Cortex of kidney (tissue), 1 donor: ENCODE measurements at places on chromosomes 4 and X.

DNA sequence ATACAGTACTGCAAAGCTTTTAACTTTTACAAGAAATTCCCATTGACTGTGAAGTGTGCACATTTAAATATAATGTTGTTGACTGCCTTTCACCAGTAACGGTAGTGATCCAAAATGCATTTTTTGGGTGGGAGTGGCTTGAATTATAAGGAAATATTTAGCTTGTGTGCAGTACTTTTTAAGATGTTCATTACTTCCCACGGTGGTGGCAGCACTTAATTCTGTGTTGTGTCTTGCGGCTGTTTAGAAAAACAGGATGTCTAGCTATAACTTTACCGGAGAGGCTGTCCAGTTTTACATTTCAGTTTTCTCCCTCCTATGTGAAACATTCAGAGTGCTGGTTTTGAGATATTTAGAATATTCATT is 1.7 kb downstream of the TMEM131L start:
- DNase-seq: no peak

DNA sequence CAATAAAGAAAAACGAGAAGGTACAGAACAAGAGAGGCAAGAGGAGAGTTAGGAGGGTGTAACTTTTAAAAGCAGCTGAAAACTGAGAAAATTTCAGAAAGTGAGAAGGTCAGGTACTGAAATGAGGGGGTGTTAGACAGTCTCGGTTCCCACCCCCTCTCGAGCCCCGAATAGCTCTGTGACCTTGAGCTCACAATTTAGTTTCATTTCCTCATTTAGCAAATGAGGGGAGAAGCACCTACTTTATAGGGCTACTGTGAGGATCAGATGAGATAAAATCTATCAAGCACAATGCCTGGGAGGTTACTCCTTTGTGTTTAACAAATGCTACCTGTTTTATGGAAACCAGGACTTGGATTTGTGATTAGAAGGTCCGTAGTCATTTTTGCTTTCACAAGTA is 4.9 kb downstream of the UGT8 start:
- no peak for DNase-seq

- no peak for DNase-seq
Measured at GRCh38 chrX:153649178-153649914, 2.3 kb downstream of the DUSP9 start.

DNA sequence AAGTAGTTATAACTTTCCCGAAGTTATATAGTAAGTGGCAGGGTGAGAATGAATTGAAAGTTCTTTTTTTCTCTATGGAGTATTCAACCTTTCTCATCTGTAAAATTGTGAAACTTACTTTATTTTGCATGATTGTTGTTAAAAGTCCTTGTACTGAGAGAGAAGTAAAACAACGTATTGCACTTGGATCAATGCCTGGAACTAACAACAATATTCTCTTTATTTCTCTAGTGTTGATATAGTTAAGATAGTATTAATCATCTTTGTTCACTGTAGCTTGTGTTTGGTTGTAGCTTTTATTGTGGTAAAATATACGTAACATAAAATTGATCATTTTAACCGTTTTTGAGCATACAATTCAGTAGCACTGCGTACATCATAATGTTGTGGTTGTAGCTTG is 48.7 kb downstream of the STIM2 start:
- DNase-seq: no peak

DNA sequence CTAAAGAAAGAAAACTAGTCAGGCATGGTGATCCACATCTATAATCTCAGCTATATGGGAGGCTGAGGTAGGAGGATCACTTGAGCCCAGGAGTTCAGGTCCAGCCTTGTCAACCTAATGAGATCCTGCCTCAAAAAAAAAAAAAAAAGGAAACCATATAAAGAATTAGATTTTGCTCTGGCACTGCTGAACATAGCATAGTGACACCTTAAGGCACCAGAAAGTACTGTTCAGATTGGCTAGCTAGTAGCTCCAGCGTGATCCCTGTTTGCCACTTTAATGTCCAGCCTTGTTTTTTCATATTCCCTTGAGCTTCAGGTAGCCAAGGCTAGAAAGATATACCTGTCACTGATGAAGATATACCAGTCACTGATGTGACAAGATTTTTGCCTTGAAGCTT is 34.1 kb downstream of the EXOC1 start:
- no peak for DNase-seq

GRCh38 chrX:81708487-81708886 is 506.6 kb downstream of the SH3BGRL start:
- no peak for DNase-seq

DNA sequence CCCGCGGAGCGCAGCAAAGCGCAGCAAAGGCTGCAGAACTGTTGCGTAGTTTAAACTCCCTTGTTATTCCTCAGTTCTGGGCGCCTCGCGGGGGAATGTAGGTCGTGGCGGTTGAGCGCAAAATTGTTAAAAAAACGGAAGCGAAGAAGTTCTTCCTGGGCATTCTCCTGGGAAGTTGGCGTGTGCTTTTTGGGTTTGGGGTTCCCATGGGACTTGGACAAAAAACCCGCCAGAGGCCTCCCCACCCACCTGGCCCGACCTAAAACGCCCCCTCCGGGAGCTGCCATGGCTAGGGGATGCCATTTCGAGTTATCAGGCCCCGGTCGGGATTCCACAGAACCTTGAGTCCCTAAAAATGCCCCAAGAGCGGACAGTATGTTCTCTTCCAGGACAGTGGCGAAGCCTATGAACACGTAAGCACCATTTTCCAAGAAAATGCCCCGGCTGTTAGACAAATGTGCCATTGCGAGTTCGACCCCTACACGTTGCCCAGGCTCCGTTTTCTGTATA is 8.9 kb downstream of the ZIC3 start:
- DNase-seq: no peak

- no peak for DNase-seq
Measured at GRCh38 chr4:125780164-125780563, 465.4 kb downstream of the FAT4 start.

DNA sequence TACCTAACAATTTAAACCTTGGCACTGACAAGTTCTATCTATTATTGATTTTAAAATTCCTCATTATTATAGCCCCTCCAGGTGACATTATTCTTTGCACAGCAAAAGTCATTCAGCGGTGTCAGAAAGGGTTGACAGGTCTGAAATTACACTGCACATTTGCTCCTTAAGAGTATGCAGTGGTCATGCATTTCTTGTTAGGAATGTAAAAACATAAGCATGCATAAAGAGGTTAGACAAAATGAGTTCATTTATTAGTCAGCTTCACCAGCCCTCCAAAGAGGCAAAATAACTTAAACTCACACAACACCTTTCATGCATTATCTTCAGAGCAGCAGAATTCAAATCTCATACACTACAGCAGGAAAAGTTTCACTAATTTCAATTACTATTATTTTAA is 158.8 kb downstream of the HNRNPD start:
- no peak for DNase-seq

GRCh38 chrX:94107981-94108380 is 434.0 kb downstream of the FAM133A start:
- DNase-seq: no peak

- DNase-seq: no peak
Measured at GRCh38 chr4:116618638-116619037, 466.7 kb downstream of the TRAM1L1 start.

DNA sequence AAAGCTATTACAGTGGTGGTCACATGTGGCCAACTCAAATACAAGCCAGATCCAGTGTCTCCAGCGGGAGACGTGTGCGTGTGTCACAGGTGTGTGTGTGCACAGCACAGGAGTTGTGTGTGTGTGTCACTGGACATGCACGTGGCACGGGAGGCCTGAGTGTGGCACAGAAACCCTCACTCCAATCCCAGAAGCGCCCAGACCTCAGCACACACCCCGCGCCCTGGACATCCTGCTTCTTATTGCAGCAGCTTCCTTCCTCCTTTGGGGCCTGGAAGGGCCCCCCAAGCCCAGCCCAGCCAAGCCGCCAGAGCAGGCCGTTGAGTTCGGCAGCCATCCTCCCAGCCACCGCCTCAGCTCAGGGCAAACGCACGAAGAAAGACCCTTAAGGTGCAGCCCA is 37.9 kb downstream of the ACOX3 start:
- no peak for DNase-seq

DNA sequence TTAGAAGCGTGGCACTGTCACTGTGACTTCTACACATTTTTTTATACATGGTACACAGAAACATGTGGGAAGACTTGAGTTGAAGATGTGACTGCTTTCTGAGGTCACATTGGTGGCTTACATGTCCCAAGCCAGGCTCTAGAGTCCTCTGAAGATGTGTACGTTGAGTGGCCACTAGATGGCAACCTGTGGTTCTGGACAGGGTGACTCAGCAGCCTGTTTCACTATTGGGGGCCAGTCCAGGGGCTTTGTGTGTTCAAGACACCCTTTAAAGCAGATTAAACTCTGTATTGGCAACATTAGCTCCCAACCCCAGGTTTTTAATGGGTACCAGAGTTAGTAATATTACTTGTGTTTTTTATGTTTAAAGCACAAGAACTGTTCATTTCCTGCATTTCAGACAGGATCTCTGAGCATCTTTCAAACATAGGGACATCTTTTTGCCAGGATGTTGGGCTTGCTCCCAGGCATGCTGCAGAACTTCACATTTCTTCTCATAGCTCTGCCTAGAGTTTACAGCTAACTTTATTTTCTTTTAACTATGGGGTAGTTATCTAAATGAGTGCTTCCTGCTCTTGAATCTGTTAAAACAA is 53.0 kb downstream of the DCUN1D4 start:
- DNase-seq: no peak

DNA sequence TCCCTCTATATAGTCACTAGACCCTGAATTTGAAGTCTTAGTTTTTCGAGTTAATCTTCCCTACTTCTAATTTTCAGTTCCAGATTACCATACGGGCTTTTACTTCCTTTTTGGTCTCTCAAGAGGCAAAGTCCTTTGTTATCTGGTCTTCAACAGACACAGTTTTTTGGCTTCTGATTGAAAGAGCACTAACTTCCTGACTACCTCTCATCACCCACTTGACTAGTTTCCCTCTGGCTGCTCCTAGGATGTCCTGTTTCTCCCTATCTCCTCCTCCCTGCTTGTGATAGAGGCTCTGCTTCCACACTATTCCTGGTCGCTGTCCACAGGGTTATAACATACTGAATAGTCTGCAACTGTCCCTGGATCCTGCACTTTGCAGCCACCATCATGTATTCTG is 16.7 kb upstream of the WDR44 start:
- DNase-seq: no peak

GRCh38 chrX:86066998-86067397 is 19.6 kb upstream of the CHM start:
- no peak for DNase-seq

DNA sequence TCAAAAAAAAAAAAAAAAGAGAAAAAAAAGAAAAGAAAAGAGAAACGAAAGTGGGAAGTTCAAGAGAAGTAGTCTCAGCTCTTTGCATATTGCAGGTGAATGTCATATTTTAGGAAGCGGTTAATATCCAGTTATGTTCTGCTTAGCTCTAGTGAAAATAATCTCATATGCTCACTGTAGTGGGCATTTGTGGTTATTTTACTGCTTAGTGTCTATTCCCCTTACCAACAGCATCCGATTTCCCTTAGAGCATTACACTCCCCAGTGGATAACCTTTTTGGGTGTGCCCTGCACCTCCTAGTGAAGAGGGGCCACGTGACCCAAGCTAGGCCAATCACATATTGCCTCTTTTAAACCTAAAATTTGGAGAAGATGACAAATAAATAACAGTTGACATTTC is 111.2 kb upstream of the ZNF827 start:
- no peak for DNase-seq

- DNase-seq: no peak
Measured at GRCh38 chrX:16946971-16947562, 609 bp downstream of the REPS2 start.

- DNase-seq: no peak
Measured at GRCh38 chr4:139887962-139888735, 222.5 kb downstream of the MGST2 start.

DNA sequence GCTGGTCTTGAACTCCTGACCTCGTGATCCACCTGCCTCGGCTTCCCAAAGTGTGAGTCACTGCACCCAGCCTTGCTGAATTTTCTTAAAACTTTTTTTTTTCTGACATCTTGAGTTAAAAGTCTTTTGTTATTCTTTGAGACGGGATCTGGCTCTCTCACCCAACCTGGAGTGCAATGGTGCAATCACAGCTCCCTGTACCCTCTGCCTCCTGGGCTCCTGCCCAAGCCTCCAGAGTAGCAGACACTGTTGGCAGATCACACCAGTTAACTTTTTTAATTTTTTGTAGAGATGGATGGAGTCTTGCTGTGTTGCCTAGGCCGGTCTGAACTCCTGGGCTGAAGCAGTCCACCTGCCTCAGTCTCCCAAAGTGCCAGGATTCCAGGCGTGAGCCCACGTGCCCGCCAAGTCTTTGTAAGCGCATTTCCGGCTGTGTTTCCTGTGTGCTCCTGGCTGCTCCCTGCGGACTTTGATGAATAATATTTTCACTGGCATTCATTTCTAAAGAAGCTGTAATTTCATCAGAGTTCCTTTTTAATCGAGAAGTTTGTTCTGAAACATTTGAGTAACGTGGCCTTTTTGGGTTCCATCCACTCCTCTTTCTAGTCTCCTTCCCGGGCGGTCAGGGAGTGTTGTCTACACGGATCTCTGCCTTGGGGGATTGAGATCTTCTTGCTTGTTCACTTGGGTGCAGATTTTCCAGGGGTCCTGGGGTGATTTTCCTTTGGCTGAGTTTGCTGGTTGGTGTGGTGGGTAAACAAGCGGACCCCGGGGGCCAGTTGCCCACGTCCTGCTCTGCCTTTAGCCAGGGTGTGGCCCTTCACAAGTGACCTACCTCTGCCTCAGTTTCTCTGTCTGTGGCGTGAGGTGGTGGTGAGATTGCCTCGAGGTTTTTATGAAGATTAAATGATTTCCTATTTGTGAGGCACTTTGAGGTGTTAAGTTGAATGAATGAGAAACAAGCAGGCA is 44.4 kb downstream of the PCGF3 start:
- DNase-seq: no peak

DNA sequence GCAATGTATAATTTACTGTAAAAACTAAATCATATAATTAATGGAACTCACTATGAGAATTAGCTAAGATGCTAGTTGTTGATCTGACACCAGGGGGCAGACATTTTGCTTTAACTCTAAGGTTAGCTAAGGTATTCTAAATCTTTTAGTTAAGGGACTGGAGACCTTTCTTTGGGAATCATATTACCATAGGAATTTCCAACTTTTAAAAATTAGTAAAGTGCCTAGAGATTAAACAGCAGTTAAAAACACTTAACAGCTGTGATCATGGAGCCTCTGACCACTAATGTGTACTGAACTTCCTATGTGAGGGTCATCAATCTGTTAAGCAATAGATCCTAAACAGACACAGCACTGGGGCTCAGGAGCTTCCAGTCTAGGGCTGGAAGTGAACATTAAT is 226.6 kb downstream of the NSUN7 start:
- no peak for DNase-seq

GRCh38 chr4:5260121-5260520 is 208.8 kb downstream of the STK32B start:
- DNase-seq: no peak

- no peak for DNase-seq
Measured at GRCh38 chr4:8046925-8047541, 107.4 kb upstream of the AFAP1 start.

GRCh38 chr4:8270912-8271815 is 1.6 kb downstream of the HTRA3 start:
- no peak for DNase-seq

DNA sequence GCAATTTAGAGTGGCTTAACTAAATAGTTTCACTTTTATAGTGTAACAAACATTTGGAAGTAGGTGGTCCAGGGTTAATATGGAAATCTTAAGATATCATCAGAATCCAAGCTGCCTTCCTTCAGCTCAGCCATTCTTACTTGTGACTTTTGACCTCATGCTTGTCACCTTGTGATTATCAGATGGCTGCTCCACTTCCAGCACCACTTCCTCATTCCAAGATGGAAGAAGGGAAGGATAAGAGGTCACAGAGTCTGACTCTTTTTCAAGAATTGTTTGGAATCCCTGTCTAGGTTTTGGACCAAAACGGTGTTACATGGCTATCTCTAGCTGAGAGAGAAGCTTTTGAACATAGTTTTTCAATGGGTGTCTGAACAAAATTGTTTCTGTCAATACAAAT is 39.9 kb downstream of the MTTP start:
- no peak for DNase-seq
